EL (cell line): ENCODE measurements at places on chromosomes 12 and 14.

DNA sequence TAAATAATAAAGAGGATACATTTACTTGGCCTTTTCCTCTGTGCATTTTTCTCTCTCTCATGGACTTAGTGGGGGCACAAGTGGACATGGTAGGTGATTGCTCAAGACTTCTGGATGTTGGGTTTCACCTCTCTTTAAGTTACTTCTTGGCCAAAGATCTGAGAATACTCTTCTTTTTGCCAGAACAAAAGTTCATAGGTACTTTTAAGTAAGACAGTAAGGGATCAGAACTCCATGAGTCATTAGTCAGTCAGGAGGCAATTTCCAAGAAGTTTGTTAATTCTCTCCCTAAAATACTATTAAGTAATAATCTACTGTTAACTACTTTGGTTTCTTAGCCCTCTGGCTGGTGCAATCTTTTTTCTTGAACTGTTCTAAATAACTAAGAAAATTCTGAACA is 84.2 kb downstream of the GRIP1 start:
- DNase-seq = no peak

DNA sequence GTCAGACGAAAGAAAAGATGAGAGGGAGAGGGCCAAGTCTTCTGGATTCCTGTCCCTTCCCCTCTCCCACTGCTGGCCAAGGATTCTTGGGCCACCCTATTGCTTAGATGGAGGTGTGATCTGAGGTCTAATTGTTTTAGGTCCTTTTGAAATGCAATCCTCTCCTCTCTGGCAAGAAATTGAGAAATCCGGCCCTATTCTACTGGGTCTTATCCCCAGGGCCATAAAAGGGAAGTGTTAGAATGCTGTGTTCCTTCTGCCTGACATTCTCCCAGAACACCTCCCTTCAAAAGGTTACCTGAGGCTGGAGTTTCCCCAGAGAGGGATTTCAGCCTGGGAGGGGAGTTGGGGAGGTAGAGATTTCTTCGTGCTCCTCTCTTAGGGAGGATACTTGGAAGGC is 4.4 kb downstream of the WNT5B start:
- no peak for DNase-seq

- DNase-seq = peak; percentile 65
Observed at GRCh38 chr12:124032265-124032886, 59.4 kb downstream of the ZNF664 start.

DNA sequence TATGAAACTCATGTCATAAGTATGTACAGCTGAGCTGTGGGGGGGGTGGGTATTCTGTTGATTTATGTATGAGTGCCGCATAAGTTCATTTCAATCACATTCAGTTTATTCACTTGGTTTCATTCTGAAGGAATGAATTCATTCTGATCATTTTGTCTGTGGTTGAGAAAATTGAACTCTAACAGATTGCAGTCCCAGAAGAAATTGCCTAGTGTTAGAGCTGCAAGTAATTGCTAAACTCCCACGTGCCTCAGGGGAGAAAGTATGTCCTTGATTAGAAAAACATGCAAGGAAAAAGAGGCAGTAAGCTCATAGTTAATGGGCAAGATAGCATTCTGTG is 442.4 kb upstream of the MGAT4C start:
- peak; percentile 20 for DNase-seq

DNA sequence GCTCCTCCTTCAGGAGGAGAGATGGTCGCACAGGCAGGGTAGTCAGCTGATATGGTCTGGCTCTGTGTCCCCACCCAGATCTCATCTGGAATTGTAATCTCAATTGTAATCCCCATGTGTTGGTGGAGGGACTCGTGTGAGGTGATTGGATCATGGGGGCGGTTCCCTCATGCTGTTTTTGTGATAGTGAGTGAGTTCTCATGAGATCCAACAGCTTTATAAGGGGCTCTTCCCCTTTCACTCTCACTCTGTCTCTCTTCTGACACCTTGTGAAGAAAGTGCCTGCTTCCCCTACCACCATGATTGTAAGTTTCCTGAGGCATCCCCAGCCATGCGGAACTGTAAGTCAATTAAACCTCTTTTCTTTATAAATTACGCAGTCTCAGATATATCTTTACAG is 218.9 kb upstream of the TMTC1 start:
- no peak for DNase-seq

GRCh38 chr14:24909523-24910302 is 140.2 kb downstream of the STXBP6 start:
- no peak for DNase-seq

DNA sequence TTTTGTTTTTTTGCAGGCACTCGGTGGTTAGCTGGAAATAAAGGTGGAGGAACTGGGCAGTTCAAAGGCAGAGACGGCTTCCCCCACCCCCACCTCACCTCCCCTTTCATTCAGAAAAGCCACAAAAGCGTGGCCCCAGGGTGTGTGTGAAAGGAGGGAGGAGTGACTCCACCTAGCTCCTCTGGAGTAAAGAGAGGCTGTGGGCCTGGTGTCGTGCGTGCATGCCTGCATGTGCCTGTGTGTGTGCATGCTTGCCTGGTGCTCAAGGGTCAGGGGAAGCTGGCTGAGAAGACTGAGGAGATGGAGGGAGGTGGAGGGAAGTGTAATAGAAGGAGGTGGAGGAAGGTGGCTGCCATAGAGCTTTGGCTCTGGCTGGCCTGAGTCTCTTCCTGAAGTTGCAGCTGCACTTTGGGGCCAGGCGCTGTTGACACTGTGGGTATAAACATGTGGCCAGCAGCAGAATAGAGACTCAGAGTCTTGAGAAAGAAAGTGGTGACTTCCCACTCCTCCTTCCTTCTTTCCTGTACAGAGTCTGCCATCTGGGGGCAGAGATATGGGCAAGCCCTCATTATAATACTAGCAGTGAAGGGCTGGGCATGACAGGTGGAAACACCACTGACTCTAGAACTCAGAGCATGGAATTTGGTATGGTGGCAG is 36.9 kb upstream of the SINHCAF start:
- no peak for DNase-seq

DNA sequence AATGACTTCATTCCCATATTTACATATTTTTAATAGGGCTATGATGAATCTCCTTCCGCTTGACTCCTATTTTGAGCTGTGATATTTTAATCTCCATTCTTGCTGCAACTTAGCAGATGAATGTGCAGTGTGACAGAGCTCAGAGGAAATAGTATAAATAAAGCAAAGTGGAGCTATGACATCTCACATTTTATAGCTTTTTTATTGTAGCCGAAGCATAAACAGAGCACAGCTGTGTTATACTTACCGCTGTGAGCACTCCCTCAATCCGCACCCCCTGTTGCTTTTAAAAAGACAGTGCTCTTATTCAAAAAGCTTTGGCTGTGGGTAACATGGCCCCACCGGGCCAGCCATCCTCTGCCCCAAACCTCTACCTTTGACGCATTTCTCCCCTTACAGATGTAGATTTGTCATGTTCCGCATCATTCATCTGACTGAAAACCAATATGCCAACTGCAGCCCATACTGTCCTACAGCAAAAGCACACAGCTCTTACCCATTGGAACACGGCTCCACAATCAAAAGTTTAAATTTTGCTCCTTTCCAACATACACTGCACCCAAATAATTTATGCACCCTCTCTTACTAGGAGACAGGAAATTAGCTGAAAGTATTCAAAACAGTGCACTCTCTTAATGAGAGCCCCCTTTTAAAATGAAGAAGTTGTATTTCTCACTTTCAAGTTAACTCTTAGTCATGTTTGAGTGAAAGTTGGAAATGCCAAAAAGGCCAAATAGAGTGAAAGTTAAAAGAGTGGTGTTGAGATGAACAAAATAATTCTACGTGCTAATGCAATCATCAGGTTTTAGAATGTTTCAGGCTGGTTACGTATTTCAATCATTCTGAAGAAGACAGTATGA is 429.3 kb upstream of the SOX5 start:
- DNase-seq = peak; percentile 4

DNA sequence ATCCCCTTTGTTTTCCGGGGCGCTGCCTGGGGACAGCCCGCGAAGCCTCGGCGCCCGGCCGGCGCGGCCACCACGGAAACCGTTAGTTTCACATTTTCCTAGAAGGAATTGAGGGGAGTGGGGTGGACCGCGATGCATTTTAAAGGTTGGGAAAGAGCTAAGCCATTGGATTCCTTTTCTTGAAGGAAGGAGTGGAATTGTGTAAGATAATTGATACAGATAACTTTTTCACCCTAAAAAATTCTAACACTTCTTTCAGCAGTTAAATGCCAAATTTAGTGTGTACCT is 137.1 kb downstream of the MON2 start:
- no peak for DNase-seq

GRCh38 chr14:100078997-100079725 is 13.9 kb downstream of the EVL start:
- peak; percentile 47 for DNase-seq

DNA sequence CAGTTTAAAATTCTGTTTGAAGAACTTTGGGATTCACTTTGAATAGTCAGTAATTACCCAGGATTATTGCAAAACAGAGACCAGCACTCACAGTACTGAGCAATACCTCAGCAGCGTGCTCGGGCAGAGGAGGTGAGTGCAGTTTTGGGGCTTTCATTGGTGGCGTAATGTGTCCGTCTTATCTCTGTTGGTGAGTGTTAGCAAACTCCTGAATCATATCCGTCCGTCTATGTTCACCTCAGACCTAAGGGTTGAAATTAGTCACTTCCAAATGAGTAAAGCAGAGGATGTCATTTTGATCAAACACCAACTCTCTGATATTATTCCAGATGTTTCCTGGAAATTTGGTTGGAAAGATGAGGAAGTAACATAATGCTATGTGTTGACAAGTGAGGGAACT is 82.8 kb downstream of the BORCS5 start:
- peak; percentile 80 for DNase-seq

DNA sequence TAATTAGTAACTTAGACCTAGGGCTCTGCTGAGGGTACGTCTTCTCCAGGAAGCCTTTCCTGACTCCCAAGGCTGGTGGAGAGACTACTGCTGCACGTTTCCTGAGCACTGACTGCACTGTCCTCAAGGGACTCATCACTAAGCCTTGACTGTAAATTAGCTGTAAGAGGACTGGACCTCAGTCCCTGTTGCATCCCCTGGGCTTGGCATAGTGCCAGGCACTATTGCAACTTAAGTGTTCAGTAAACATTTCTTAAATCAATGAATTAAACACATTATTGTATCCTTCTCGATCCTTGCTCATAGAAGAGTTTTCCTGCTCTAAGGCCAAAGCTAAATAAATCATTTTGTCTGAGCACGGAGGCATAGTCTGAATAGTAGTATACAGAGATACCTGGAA is 31.9 kb upstream of the IFNG-AS1 start:
- no peak for DNase-seq

DNA sequence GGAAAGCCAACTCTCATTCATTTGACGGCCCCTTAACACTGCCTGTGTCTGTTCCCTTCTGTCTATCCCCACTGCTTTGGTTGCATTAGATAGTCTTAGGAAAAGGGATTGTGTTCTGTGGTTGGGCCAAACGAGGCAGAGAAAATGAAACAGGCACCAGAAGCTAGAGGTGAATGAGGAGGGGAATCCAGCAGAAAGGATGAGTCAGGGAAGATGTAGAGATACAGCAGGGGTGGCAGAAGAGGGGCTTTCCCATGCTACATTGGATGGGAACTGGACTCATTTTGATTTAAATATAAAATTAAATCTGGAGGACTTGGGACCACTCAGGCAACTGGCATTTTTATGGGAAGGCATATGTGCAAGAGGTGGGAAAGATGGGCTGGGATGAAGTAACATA is 43.3 kb downstream of the OTOGL start:
- DNase-seq = peak; percentile 6

DNA sequence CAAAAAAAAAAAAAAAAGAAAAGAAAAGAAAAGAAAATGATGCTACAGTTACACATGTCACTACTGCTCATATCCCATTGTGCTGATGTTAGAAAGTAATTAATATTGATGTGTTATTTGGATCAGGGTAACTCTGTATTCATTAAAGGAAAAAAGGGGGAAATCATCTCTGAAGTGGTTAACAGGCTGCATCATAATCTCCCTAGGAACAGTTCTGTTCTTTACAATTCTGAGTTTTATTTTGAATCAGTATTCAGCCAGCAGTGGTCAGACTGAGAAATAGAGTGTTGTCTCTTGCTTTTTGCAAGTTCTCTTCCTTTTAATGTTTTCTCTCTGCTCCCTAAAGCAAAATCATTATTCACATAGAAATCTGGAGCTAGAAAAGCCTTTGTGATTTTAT is 128.6 kb upstream of the CRY1 start:
- DNase-seq = no peak

GRCh38 chr14:72433511-72433910 is 460.4 kb downstream of the DPF3 start:
- DNase-seq = peak; percentile 53

DNA sequence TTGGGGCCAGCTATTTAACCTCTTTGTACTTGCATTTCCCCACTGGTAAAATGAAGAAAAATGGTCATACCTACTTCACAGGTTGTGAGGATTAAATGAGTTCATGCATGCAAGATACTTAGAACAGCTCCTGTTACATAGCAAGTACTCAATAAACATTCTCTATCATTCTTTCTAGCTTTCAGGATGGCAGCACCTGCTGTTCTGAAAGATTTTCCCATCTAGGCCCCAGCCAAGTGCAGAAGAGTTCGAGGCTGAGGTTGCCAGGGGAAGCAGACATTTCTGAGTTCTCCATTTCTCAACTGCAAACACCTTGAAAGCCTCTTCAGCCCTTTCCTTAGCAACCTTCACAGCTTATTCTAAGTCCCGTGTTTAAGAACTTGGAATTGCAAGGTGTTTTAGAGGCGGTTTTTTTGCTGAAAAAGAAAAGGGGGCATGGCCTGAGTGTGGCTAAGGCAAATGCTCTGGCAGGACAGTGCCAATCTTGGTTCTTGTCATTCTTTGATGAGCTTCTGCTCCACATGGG is 73.0 kb upstream of the PRMT8 start:
- no peak for DNase-seq

DNA sequence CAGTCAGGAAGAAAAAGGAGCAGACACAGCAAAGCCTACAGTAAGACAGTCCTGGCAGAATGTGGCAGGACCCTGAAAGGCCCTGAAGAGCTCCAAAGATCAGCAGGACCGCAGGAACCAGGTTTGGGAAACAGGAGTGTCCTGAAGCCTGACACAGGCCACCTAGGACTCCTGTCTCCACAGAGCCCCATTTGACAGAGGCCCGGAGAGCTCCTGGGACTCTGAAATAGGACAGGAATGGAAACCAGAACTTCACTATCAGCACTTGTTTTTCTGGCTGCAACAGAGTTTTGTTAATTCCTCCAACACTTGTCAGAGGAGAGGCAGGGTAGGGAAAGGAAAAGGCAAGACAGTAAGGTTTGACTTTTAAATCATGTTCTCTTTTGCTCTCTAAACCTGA is 12.9 kb downstream of the STXBP6 start:
- DNase-seq = no peak

DNA sequence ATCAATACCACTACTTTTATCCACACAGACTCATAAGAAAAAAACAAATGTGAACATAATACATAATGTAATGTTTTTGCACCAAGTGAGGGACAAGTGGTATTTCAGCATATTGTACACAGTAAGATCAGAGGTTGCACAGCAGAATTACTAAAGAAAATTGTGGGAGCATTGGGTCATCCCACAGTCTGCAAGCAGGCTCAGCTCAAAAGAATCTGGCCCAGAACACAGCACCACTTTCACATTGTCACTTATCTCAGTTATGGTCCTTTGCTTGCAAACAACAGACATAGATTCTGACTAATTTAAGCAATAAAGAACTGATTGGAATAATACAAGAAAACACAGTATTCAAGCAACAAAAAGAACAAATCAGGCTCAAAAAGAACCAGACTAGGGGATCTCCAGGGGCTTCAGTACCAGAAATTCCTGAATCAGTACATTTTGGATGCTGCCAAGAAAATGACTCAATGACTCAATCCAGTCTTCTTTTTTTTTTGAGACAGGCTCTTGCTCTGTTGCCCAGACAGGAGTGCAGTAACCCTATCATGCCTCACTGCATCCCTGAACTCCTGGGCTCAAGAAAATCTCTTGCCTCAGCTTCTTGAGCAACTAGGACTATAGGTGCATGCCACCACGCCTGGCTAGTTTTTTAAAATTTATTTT is 42.9 kb upstream of the EEA1 start:
- peak; percentile 83 for DNase-seq
